Type B pancreatic cell (in vitro differentiated cells): ENCODE measurements at places on chromosomes 6 and 20.

- H3K27ac ChIP-seq, result no peak overlapping the region
- peaks cover 7% of the 10 kb centered on the region for H3K27me3 ChIP-seq
- H3K4me3 ChIP-seq, result no peak overlapping the region
These were observed 131.8 kb downstream of the UNC5CL start for GRCh38 chr6:40907198-40907701.

DNA sequence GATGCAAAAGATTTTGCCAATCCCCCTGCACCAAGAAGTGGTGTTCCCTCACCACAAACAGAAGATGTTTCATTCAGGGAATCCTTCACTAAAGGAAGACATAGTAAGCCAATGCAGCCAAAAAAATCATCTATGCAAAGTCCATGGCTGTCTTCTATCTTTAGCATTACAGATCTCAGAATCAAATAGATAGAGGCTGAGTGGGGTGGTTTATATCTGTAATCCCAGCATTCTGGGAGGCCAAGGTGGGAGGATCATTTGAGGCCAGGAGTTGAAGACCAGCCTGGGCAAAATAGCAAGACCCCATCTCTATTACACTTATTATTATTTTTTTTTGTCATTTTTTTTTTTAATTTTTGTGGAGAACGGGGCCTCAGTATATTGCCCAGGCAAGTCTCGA, 32.9 kb upstream of the ZNF217 start:
- no peak for DNase-seq
- no peak overlapping the region for H3K27ac ChIP-seq
- no peaks in the 10 kb centered on the region for H3K36me3 ChIP-seq
- H3K4me3 ChIP-seq, result no peak overlapping the region
- H3K27me3 ChIP-seq, result no peaks in the 10 kb centered on the region

DNA sequence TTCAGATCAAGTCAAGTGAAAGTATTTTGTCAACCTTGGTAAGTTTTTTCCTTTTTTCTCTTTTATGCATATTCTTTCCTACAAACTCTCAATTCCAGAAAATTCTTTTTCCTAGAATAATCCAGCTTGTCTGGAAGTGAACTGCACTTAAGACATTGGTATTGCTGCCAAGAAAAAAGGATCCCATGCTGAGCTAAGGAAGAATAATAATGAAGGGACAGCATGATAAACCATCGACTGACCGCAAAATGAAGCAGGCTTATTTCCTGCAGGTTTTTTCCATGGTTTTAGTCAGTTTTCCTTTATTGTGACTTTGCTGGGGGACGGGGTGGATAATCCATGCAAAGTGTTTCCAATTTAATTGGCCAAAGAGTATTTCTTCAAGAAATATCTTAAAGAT, 857.6 kb upstream of the SLC35B3 start:
- H3K4me3 ChIP-seq, result no peak overlapping the region
- H3K36me3 ChIP-seq, result no peaks in the 10 kb centered on the region
- H3K4me1 ChIP-seq, result no peaks in the 10 kb centered on the region
- H3K27me3 ChIP-seq, result no peaks in the 10 kb centered on the region
- DNase-seq, result no peak

- H3K27me3 ChIP-seq, result no peaks in the 10 kb centered on the region
- no peaks in the 10 kb centered on the region for H3K4me1 ChIP-seq
- no peak overlapping the region for H3K4me3 ChIP-seq
- DNase-seq, result no peak
These were observed 283.3 kb upstream of the NRSN1 start for GRCh38 chr6:23842760-23843159.

DNA sequence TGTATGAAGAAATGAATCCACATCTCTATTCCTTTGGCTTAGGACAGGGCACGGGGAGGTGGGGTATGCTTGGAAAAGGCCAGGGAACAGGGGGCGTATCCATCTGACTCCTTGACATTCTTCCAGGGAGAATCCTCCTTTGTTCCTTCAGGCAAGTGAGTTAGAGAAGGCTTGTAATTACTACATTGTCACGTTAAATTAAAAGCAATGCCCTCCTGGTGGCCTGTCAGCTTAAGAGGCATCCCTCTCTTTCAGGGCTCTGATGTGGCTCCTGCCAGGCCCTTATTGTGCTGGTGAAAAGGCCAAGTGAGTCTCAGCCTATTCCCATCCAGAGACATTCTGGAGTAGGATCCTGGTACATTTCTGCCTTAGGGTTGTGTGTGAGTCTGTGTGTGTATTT, 128.3 kb downstream of the FOXA2 start:
- H3K27me3 ChIP-seq, result peaks cover 39% of the 10 kb centered on the region
- H3K36me3 ChIP-seq, result no peaks in the 10 kb centered on the region
- H3K4me1 ChIP-seq, result no peaks in the 10 kb centered on the region
- no peak overlapping the region for H3K4me3 ChIP-seq
- no peak overlapping the region for H3K27ac ChIP-seq

GRCh38 chr20:22771706-22772105, 187.3 kb upstream of the FOXA2 start:
- H3K36me3 ChIP-seq, result no peaks in the 10 kb centered on the region
- no peak for DNase-seq
- no peak overlapping the region for H3K4me3 ChIP-seq
